CD8-positive, alpha-beta T cell (primary cell): ENCODE measurements at places on chromosomes 2 and 18.

DNA sequence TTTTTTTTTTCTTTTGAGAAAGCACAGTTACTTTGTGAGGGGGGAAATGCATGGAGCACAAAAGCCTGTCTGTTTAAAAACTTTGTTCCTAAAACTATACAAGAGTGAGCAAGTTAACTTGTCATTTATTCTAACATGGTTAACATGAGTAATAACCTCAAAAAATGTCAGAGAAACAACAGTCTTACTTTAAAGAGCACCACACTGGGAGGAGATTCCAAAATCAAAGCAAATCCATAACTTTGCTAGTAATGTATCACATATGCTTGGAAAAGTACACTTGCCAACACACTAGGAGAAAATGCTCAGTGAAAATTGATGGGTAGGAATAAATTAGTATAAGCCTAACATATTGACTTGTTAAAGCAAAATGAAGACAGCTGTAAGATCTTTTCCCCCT is 157.1 kb downstream of the PRPF40A start:
- DNase-seq, result no peak

GRCh38 chr2:221334481-221335218 is 237.5 kb downstream of the EPHA4 start:
- no peak for DNase-seq

DNA sequence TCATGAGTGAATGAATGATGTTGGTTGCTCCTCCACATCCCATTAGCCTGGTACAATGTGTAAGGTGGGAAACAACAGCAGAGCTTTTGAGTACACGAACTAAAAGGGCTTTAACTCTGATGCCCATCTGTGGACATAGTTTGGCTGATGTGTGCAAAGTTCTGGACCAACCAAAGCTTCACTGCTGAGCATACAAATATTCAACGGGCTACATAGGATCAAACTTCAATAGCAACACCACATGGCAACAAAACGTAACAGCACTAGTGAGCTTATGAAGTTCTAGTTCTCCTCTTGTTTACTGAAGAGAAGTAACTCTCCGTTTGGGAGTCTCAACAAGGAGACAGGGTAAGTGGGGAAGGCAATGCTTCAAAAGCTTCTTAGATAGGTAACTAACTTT is 20.4 kb downstream of the STAM2 start:
- DNase-seq, result no peak

DNA sequence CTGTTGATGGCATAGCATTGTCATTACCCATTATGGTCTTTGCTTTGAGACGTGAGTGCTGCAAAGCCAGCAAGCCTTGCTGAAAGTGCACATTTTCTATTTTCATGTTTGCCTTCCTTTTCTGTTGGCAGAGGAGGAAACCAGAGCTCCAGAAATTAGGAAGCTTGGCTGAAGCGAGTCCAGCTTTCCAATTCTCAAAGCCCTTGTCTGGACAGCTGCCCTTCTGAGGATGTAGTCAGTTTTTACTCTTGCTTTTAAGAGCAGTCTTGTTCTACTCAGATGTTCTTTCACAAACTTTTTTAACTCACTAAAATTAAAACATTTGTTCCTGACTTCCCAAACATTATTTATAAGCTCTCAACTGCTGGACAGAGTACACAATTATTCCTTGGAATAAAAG is 93.8 kb downstream of the ICOS start:
- DNase-seq, result no peak

DNA sequence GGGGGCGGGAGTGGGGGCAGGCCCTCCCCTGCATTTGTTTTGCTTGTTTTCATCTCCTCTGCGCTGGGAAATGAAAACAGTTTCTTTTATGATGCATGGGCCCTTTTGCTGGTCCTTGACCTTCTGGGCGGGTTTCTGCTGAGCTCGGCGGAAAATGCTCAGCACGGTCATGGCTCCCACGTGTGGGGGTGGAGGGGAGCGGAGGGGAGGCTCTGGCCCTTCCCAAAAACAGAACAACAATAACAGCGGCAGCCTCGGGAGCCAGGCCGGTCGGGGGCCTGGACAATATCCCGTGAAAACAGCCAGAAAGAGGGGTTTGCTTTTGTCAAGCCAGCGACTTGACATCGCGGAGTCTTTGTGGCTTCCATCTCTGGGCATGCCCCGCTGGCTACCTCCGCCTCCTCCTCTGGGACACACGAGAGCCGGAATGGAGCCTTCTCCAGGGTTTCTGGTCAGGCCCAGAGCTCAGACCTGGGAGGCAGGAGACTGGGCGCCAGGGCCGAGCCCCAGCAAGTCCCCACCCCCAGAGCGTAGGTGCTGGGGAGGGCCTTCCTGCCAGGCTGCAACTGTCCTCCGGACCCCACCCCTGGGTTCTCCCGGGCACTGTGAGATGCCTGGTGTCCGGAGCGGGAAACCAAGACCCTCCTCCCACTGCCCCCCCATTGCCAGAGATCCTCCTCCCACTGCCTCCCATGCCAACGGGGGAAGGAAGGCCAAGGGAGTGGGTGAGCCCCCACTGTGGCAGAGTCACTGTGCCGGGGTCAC is 35.9 kb upstream of the SNED1 start:
- DNase-seq, result no peak

DNA sequence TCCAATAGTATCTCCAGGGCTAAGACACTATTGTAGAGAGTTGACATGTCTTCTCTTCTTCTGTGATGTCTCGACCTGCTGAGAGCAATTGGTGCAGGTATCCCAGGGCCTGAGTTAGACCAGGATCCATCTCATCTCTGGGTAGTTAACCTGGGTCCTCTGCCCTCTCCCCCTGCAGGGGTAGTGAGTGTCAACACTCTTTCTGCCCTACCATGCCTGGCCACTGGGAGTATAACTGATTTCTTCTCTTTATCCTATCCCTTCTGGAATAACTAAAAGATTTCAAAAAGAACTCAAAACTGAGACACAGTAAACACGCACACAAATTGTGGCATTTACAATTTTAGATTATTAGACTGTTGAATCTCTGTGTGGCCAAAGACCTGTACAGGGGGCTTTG is 20.8 kb upstream of the SIX3 start:
- DNase-seq, result no peak

GRCh38 chr2:126634273-126634861 is 21.6 kb upstream of the GYPC start:
- no peak for DNase-seq

GRCh38 chr2:221970389-221970788 is 328.4 kb downstream of the PAX3 start:
- DNase-seq, result no peak

GRCh38 chr2:178482437-178482836 is 2.2 kb downstream of the PLEKHA3 start:
- peak; percentile 12 for DNase-seq

- DNase-seq, result no peak
These were observed 101.7 kb upstream of the RBBP8 start for GRCh38 chr18:22831441-22831904.
